ENCODE measurements at places on chromosomes 7 and 10.

DNA sequence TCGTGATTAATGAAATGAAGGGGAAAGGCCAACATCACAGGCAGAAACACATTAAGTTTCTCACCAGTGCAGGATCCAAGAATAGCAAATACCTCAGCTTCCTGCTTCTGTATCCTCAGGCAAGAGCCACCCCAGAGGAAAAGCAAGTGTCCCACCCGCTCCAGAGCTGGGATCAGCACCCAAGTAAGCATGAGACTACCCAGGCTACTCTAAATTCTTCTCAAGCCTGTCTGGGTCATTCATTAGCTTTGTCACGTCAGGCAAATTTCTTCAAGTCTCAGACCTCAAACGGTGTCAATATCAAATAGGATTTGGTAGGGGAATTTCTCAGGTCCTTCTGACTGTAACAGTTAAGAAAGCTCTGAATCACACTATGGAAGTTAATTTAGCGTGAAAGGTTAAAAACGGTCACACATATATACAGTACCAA, 59.0 kb downstream of the GNA12 start:
- peak; percentile 71 for DNase-seq

DNA sequence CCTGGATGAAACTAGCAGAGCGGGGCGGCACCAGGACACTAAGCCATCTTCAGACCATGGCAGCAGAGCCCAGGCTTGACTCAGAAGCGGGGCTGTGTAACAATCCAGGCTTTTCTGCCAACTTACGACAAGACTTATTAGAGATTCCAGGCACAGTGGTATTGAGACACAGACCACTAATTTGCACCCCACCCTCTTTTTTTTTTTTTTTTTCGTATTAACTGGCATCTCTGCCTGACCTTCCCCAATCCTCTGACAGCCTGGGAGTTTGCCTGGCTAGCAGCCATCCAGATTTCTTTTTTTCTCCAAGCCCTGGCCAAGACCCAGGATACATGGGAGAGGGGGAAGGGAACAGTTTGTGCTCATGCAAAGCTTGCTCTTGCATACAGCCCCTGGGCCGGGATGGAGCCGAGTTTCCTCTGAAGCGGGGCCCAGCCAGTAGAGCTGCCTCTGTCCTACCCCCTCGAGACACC, 182.4 kb downstream of the PLXNA4 start:
- DNase-seq: no peak

DNA sequence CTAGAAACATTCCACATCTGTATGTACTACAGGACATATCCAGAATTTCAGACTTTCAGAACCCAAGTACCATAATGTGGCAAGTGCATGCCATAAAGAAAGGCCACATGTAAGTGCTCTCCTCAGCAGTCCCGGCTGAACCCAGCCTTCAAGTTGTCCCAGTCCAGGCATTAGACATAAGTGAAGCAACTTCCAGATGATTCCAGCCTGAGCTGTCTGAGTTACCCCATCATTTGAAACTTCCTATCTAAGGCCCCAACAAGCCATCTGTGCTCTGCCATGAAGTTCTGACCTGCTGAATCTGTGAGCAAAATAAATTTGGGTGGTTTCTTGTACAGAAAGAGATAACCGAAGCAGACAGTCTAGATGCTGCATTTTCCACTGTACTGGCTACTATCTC, 218.8 kb downstream of the IPMK start:
- DNase-seq: no peak

GRCh38 chr7:17912050-17912449, 28.2 kb downstream of the SNX13 start:
- no peak for DNase-seq

GRCh38 chr10:70508912-70509756, 30.6 kb downstream of the PALD1 start:
- DNase-seq: peak; percentile 38

- no peak for DNase-seq
Measured at GRCh38 chr7:81819861-81820260, 50.0 kb upstream of the HGF start.

DNA sequence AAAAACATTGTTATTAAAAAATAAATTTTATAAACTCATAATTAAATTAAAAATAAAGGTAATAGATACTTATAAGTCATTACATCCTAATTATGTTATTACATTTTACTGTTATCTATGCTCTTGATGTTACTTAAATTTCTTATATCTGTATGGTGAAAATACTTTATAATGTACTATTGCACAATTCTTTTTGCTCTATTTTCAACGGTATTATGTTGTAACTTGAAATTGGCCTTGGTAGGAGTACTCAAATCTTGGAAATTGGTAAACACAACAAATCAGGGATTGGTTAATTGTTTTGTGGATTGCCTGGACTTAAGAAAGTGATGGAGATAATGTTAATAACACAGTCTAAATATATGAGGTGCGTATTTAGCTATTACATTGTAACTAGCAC, 273.3 kb downstream of the MDFIC start:
- no peak for DNase-seq

DNA sequence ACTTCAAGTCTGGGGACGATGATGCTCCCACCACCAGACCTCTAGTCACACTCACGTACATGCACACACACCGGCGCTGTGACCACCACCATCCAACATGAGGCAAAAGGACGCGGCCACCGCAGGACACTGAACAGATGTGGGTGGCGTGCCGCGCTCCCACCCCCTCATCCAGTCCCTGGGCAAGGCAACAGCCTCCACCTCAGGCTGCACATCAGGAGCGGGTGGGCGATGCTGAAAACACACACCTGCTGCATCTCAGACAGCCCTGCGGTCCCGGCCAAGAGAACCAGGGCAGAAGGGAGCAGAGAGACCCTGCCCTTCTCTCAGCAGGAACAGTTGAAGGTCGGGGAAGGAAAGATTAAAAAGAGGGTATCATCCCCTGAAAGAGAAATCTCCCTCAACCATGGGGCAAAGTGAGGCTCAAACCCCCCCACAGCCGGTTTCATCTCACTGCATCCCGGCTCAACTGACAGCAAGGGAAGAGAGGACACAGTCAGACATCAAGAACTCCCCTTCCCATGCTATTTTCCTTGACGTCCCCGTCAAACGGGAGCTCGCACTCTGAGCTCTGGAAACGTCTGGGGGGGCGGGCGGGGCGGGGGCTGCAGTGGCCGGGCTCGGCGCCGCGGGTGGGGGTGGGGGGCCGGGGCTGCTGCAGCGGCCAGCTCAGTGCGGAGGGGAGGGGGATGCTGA, 1.1 kb downstream of the CAMK2G start:
- DNase-seq: no peak

DNA sequence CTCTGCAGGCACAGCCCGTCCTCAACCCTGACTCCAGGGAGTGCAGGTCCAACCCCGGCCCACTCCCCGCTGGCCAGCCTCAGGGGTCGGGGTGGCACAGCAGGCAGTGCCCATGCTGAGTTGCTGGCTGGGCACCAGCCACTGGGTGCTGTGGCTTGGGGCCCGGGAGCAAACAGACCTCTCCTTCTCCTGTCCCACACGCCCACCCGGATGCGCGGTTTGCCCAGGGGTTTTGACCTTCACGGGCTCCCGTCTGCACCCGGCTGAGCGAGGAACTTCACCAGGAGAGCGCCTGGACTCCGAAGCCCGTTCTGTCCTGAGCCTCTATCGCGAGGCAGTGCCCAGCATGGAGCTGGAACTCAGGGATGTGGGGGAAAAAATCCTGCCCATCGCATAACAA, 2.6 kb upstream of the GRIFIN start:
- DNase-seq: no peak

DNA sequence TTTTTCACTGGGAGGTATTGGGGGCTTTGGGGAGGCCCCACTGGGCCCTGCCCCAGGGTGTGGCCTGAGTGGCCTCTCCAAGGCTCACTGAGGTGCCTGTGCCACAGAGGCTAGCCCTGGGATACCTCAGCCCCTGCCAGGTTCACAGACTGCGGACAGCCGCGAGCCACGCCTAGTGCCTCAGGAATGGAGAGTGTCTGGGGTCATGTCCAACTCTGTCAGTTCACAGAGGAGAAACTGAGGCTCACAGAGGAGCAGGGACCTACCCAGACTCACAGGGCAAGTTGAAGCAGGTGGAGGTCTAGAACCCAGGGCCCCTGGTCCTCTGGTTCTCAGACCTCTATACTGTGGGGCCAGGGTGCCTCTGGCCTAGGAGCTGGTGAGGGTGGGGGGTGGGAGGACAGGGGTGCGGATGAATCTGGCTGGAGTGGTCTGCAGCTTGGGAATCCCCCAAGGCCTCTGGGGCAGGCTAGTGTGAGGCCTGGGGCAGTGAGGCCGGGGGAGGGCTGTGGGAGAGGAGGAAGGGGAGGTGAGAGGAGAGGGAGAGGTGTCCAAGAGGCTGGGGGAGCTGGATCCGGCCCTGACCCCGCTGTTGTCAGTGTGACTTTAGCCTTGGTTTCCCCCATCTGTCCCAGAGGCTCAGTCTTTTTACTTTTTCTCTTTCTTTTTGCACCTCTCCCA, 20.0 kb downstream of the NEURL1 start:
- no peak for DNase-seq

DNA sequence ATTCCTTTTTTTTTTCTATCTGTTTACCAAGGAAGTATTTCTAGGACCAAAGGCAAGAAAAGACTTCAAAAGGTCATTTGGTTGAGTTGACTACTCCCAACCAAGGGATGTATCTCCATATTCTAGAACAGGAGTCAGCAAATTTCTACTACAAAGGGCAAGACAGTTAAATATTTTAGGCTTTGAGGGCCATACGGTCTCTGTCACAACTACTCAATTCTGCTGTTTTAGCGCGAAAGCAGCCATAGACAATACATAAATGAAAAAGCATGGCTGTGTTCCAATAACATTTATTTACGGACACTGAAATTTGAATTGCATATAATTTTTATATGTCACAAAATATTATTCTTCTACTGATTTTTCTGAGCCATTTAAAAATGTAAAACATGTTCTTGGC, 8.5 kb upstream of the ARID5B start:
- no peak for DNase-seq

DNA sequence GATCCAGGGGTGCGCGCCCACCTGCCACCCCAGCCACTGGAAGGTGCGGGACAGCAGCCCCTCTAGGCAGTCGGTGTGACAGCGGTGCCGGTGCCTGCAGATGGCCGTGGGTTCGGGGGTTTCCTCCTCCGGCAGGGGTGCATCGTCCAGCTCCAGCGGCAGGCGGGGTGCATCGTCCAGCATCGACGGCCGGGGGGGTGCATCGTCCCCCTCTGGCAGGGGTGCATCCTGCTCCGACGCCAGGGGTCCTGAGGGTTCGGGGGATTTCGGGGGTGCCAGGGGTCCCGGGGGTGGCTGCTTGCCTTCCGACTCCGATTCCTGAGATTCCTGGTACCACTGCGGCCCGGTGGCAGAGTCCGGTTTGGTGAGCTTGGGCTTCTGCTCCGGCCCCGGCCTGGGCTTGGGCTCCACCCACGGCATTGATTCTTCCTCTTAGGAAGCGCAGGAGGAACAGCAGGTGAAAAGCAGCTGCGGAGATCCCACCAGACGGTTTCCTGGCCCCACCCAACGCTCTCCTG, 90.2 kb upstream of the RAB18 start:
- DNase-seq: no peak

- DNase-seq: no peak
Measured at GRCh38 chr10:57952741-57953140, 315.0 kb downstream of the IPMK start.

- DNase-seq: no peak
Measured at GRCh38 chr7:90536449-90536848, 59.7 kb upstream of the CDK14 start.

- DNase-seq: no peak
Measured at GRCh38 chr7:121323515-121324302, 5.1 kb upstream of the WNT16 start.

- DNase-seq: no peak
Measured at GRCh38 chr10:104322416-104322782, 15.9 kb downstream of the ITPRIP start.

GRCh38 chr7:50347693-50348092, 43.2 kb downstream of the IKZF1 start:
- DNase-seq: no peak

DNA sequence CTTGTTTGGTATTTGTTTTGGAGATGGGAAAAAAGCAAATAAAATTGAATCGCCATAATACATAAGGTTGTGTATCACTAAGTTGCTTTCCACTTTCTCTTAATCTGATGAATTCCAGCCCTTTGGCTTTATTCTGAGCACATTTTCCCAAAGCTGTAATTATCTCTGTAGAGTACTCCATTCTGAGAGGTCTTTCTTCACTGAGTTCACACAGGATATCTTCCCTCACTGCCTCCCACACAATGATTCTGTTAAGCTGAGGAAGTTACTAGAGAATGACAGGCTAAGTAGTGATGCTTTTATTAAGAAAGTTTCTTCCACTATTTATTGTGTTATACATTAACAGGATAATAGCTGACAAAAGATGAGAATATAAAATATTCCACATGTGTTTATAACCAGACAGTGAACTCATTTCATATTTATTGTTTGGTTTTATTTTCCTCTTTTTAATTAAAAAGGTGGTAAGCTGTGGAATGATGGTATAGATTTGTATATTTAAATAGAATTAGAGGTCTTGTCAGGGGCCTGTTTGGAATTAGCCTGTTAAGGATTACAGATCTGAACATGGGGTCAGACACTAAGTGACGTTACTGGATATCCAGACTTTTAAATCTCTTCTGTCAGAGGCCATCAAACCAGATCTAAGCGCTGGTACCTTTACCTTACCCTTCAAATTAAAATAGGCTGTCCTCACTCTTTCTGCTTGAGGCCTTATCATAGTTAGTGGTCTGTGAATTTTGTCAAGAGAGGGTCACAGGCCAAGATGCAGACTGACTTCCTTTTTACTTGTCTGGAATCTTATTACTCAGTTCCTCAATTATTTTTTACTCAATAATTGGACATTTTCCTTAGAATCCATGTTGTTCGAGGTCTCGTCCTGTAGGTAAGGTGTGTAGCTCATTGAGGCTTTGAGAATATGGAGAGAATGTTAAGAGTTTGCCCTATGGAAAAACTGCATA, 8.4 kb downstream of the PLXDC2 start:
- DNase-seq: no peak

GRCh38 chr7:6218329-6218728, 54.1 kb downstream of the CYTH3 start:
- DNase-seq: no peak

- DNase-seq: no peak
Measured at GRCh38 chr10:61618388-61618961, 44.3 kb upstream of the CABCOCO1 start.

DNA sequence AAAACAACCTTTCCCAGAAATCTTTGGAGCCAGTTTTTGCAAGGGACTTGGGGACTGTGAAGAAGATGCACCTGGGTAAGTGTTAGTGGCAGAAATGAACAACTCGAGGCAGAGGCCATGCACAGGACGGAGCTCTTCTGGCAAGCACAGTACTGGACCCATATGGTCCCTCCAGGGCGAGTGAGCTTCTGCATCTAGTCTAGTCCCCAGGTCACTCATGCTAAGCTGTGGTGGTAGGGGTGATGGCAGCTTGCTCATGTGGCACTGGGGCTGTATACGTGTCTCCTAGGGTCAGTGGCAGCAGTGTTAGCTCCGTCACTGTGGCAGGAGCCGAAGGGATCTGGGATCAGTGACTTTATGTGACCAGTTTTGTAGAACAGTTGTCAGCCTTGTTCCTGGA, 9.3 kb upstream of the LRRC61 start:
- no peak for DNase-seq

- DNase-seq: no peak
Measured at GRCh38 chr10:103969436-103969835, 2.5 kb downstream of the SLK start.

GRCh38 chr7:136229790-136230189, 252.6 kb upstream of the MTPN start:
- DNase-seq: no peak

All from GM20000 (cell line).